ENCODE measurements at places on chromosomes 11 and 22.

GRCh38 chr22:31248138-31248745 lies 36.1 kb downstream of the LIMK2 start:
- peak; percentile 54 for DNase-seq

GRCh38 chr22:44603767-44604166 lies 98.2 kb upstream of the PRR5 start:
- DNase-seq, result no peak

- DNase-seq, result no peak
These were observed 12.9 kb downstream of the OR51B6 start for GRCh38 chr11:5364214-5364613.

DNA sequence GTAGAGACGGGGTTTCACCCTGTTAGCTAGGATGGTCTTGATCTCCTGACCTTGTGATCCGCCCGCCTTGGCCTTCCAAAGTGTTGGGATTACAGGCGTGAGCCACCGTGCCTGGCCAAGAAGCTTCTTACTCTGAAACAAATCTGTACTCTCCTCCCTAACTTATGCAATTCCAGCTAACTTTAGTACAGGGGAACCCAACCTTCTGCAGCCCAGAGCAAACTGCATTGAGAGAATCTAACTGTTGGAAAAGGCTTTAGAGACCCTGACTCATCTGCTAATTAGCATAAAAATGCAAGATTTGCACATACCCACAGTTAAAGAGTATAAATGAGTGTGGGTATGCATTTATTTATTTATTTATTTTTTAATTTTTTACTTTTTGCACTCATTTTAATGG lies 64.8 kb downstream of the APOL5 start:
- DNase-seq, result no peak

GRCh38 chr22:36768141-36768540 lies 7.8 kb downstream of the IFT27 start:
- no peak for DNase-seq

DNA sequence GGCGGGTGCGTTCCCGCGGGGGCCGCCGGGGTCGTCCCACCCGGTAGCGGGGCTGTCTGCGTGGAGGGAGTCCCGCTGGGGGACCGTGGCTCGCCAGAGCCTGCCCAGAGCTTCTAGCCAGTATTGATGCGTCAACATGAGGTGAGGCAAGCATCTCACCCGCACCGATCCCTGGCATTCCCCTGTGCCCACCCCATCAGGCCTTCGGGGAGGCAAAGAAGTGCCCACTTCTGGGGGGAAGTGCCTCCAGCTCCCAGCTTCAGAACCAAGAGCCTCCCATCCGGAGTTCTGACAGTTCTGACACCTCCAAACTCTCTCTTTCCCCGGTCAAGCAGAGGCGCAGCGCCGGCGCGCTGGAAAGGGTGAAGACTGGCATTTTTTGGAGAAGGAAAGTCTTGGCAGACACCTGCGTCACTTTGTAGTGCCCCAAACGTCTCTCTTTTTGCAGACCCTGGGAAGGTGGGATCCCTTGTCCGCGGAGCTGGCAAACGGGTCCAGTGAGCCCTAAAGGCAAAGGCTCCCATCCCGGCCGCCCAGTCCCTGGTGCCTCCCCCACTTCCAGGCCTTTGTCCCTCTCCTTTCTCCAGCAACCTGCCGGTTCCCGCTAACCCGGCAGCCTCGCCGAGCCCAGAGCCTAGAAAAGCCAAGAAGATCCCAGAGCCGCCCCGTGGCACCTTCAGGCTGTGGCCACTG lies 3.2 kb upstream of the PAX6 start:
- no peak for DNase-seq

GRCh38 chr11:11284481-11284880 lies 68.6 kb downstream of the CSNK2A3 start:
- no peak for DNase-seq

DNA sequence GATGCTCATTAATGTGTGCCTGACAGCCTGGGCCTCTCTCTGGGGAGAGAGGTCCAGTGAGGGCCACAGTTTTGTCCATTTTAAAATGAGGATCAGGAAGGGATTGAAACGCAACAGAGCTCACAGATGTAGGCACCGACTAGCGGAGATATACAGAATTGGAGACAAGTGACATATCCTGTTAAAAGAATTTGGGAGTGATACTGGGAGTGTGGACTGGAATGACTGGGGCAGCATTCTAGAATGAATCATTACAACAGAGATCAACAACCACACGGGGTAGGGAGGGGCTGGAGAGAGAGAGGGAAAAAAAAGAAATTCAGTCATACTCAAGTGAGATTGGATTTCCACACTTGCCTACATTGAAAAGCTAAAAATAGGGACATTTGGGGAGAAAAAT lies 2.5 kb upstream of the NCAM1 start:
- no peak for DNase-seq

- peak; percentile 58 for DNase-seq
These were observed 260.9 kb downstream of the DYNC2H1 start for GRCh38 chr11:103370076-103370475.

DNA sequence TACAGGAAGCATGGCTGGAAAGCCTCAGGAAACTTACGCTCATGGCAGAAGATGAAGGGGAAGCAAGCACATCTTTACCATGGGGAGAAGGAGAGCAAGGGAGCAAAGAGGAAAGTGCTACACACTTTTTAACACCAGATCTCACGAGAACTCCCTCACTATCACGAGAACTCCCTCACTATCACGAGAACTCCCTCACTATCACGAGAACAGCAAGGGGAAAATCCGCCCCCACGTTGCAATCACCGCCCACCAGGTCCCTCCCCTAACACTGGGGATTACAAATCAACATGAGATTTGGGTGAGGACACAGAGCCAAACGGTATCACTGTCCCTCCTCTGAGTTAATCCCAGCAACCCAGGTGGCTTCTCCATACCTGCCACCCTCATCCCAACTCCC lies 84.5 kb downstream of the MN1 start:
- no peak for DNase-seq

GRCh38 chr11:120952461-120953434 lies 71.2 kb upstream of the TBCEL start:
- DNase-seq, result peak; percentile 76

Data from KBM-7 (cell line).